Osteoblast (primary cell): ENCODE measurements at places on chromosomes 12 and 14.

DNA sequence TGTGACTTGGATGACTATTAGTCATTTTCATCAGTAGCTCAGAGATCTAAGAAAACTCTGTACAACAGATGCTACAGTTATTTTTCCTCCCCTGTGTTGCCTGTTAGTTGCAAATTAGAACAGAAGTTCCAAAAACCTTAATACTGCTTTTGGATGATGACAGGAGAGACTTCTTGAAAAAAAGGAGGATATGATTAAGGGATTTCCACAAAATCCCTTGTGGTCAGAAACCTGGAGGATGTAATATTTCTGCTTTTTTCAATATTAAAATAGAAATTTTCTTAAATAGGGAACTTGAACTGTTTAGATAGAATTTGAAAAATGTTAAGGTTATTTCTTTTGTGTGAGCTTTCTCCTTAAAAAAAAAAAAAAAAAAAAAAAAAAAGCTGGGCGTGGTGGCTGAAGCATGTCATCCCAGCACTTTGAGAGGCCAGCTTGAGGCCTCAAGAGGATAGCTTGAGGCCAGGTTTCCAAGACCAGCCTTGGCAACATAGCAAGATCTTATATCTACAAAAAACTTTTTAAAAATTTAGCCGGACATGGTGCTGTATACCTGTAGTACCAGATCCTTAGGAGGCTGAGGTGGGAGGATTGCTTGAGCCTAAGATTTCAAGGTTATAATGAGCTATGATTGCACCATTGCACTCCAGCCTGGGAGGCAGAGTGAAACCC is 14.1 kb downstream of the CMAS start:
- H3K27me3 ChIP-seq = no peaks in the 10 kb centered on the region
- no peak overlapping the region for H3K4me3 ChIP-seq
- H3K4me1 ChIP-seq = no peaks in the 10 kb centered on the region
- H3K36me3 ChIP-seq = peaks cover 42% of the 10 kb centered on the region

DNA sequence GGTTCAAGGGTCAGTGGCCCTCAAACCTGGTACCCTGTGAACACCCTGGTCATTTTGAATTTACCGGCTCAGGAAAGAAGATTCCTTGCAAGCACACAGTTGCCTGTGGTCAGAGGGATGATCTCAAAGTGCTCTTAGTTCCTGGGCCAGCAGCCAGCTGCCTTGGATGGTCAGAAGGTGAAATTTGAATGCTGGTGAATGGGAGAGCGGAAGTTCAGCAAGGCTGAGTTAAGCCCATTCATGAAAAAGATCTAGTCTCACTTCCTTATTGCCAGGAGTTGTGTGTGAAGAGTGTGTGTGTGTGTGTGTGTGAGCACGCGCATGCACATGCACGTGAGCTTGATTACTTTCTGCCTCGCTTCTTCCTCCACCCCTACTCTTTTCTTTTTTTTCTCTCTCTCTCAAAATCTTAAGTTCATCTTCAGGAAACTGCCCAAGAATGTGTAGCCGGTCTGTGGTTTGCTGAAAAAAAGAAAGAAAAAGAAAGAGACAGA is 155.5 kb upstream of the CCND2 start:
- no peak overlapping the region for H3K27ac ChIP-seq
- H3K4me3 ChIP-seq = no peak overlapping the region
- peak; percentile 5 for DNase-seq
- no peaks in the 10 kb centered on the region for H3K36me3 ChIP-seq

DNA sequence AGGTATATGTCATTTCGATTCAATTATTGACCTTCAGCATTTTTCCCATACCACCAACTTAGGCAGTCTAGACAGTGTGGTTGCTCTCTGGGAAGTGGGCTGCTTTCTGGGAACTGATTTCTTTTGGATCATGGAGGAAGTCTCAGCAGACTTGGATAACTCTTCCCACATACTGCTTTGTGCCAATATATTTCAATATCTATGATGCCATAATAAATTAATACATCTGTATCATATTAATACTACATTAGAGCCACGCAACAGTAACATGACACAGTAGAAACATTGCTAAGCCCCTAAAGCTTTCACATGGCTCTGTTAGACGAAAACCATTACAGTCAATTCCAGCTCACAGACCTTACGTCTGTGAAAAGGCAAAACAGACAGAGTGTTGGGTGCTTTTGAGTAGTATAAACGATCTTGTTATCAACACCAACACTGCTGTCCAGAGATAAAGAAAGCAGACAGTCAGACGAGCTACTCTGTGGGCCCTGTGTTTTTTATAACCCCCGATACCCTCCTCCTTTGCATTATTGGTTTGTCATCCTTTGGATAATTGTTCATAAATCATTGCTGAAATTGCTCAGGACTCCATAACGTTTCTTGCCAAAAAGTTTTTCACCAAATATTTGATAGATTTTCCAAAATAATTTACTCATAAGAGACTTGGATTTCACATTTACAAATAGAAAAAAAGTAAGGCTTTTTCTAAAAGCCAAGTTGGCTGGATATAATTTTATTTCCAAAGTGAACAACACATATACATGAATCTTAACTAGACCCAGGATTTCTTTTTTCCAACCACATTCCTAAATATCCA is 439.7 kb downstream of the ADAMTS20 start:
- no peak overlapping the region for H3K27ac ChIP-seq
- peak; percentile 22 for DNase-seq
- no peak overlapping the region for H3K4me3 ChIP-seq
- no peaks in the 10 kb centered on the region for H3K36me3 ChIP-seq
- H3K27me3 ChIP-seq = no peaks in the 10 kb centered on the region
- peaks cover 4% of the 10 kb centered on the region for H3K4me1 ChIP-seq

GRCh38 chr12:68222326-68222725 is 3.3 kb downstream of the IL26 start:
- peaks cover 18% of the 10 kb centered on the region for H3K27me3 ChIP-seq
- peak overlapping the region; percentile 67 for H3K4me3 ChIP-seq
- DNase-seq = peak; percentile 29
- H3K27ac ChIP-seq = no peak overlapping the region
- H3K36me3 ChIP-seq = no peaks in the 10 kb centered on the region
- H3K4me1 ChIP-seq = peaks cover 40% of the 10 kb centered on the region

DNA sequence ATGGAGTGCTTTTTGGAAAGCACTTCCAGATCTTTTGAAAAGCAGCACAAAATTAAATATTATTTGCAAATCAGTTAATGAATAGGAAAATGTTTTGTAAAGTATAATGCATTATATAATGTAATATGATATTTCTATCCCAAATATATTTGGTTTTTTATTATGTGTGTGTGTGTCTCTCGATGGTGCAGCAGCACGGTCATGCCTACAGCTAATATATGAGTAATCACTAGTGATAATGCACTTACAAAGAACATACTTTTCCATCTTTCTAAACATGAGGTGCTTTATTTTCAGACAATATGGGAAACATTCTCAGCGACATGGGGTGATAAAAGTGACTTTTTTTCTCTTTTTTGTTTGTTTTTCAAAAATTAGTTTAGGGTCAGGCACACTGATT is 1.3 kb upstream of the EEA1 start:
- H3K27me3 ChIP-seq = no peaks in the 10 kb centered on the region
- peaks cover 27% of the 10 kb centered on the region for H3K4me1 ChIP-seq
- peak; percentile 43 for DNase-seq
- H3K27ac ChIP-seq = peak overlapping the region; percentile 87
- no peaks in the 10 kb centered on the region for H3K36me3 ChIP-seq

GRCh38 chr14:21268617-21269251 is 508 bp downstream of the HNRNPC start:
- peak overlapping the region; percentile 100 for H3K27ac ChIP-seq
- peak overlapping the region; percentile 100 for H3K4me3 ChIP-seq
- H3K27me3 ChIP-seq = no peaks in the 10 kb centered on the region
- H3K4me1 ChIP-seq = peaks cover 38% of the 10 kb centered on the region
- DNase-seq = no peak
- peaks cover 40% of the 10 kb centered on the region for H3K36me3 ChIP-seq

GRCh38 chr12:108035372-108035771 is 93.7 kb upstream of the WSCD2 start:
- no peaks in the 10 kb centered on the region for H3K27me3 ChIP-seq
- H3K4me1 ChIP-seq = no peaks in the 10 kb centered on the region
- DNase-seq = no peak
- H3K27ac ChIP-seq = no peak overlapping the region
- H3K4me3 ChIP-seq = no peak overlapping the region
